ENCODE measurements at places on chromosomes 1 and 21.

GRCh38 chr1:69376408-69376807 lies 191.3 kb upstream of the LRRC7 start:
- DNase-seq, result no peak

GRCh38 chr1:178254433-178254832 lies 160.5 kb downstream of the RASAL2 start:
- DNase-seq, result no peak

DNA sequence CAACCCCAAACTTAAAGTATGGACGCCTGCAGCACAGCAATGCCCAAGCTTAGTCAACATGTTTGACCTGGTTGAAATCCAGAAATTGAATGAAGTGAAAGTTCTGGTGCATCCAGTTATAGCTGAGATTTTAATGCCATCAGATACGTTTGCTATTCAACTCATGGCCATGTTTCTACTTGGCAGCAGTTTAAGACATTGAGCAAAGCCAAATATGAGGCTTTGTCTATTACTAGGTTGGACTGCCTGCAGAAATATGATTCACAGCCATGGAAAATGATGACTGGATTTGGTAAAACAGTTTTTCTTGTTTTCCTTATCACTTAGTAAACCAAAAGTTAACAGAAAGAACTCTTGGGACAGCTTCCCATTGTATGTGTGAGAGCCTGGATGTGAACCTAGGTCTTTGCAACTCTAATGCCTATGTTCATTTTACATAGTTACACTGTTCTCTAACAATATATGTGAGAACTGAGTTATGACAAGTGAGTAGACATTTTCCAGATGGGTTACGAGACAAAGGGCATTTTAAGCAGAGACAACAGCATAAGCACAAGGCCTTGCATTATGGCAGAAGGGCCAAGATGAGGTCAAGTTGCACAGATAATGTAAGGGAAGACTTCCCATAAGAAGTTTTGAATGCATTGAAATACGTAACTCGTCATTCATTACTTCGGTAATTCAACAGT lies 32.4 kb upstream of the MYSM1 start:
- DNase-seq, result no peak

GRCh38 chr1:186578325-186579016 lies 101.8 kb downstream of the PTGS2 start:
- no peak for DNase-seq

- DNase-seq, result no peak
Measured at GRCh38 chr1:110727246-110727645, 52.5 kb upstream of the KCNA3 start.

- no peak for DNase-seq
Measured at GRCh38 chr1:245188403-245188802, 33.6 kb downstream of the KIF26B start.

DNA sequence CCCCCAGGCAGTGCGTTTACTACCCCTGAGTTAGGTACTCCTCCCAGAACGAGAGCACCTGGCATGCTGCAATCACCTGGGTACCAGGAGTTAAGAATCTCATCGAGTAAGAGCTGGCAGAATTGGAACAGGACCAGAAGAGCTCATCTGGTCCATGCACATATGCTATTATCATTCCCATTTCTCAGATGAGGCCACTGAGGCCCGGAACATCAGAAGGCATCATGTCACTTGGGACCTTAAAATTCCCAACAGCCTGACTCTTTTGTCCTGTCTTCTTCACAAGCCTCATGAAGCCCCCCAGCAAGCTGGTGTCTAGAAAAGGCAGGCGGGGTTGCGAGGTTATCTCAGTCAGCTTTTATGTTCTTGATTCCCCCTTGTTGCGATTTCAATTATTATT lies 13.9 kb upstream of the IFFO2 start:
- DNase-seq, result peak; percentile 40

DNA sequence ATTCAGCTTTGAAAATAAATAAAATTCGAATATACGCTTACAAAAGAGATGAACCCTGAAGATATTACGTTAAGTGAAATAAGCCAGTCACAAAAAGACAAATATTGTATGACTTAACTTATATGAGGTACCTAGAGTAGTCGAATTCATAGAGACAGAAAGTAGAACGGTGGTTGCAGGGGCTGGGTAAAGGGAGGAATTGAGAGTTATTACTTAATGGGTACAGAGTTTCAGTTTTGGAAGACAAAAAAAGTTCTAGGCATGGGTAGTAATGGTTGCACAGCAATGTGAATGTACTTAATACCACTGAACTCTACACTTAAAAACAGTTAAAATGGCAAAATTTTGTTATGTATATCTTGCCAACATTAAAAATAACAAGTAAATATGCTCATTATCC lies 48.6 kb upstream of the ZNHIT6 start:
- DNase-seq, result no peak

GRCh38 chr1:206577626-206578025 lies 34.6 kb downstream of the EIF2D start:
- DNase-seq, result no peak

- no peak for DNase-seq
Measured at GRCh38 chr1:206555473-206555935, 48.2 kb downstream of the RASSF5 start.

DNA sequence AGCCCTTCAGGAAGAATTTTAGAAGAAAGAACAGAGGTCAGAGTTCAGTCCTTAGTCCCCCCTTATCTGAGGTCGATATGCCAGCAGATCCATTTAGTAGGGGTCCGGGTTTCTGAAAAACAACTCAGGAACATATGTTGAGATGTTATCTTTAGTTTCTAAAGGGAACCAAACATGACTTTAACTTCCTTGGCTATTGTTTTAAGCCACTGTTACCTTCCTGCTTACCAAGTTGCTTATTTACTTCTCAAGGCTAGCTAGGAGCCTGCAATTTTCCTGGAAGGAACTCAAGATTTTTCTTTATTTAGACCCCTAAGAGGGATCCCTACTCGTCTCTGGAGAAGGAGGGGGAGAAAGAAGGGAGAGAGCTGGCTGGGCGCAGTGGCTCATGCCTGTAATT lies 54.3 kb downstream of the KCNC4 start:
- DNase-seq, result no peak

DNA sequence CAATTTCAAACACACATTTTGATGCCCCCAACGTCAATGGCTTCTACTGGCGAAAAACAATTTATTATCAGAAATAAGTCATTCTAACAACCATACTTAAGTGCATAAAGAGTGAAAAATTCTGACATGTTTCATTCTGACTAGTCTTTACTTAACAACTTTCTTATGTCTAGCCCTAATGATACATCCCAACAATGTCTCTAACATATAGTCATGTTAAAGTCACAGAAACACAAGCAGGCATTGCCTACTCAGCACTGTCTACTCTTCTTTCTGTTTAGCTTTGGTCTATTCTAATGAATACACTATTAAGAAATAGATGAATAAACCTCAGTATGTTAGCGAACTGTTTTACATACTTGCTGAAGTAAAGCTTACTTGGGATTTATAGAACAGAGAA lies 105.8 kb upstream of the DUSP10 start:
- no peak for DNase-seq

DNA sequence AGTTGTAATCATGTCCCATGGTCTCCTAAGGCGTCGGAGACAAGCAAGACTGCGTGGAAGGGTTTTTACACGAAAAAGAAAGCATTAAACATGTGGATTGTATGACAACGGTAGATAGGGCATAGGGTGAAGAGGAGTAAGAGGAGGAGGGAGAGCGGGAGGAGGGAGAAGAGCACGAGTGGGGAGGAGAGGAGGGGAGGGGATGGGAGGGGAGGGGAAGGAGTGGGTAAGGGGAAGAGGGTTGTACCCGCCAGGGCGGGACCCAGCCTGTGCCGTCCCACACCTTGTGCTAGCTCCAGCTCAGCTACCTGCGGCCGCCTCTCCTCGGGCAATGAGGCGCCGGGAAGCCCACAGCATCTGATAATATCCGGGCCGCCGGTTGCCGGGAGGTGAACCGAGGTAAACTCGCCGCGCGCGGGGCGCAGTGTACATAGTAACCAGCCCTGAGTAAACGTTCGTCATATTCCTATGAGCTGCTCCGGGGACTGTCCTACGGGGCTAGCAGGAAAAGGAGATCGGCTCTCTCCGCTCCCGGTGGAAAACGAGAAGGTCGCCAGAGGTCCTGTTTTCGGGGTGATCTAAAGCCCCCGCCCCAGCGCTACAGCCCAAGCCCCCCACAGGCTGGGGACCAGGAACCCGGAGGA lies 449 bp upstream of the RCAN3 start:
- DNase-seq, result peak; percentile 86

DNA sequence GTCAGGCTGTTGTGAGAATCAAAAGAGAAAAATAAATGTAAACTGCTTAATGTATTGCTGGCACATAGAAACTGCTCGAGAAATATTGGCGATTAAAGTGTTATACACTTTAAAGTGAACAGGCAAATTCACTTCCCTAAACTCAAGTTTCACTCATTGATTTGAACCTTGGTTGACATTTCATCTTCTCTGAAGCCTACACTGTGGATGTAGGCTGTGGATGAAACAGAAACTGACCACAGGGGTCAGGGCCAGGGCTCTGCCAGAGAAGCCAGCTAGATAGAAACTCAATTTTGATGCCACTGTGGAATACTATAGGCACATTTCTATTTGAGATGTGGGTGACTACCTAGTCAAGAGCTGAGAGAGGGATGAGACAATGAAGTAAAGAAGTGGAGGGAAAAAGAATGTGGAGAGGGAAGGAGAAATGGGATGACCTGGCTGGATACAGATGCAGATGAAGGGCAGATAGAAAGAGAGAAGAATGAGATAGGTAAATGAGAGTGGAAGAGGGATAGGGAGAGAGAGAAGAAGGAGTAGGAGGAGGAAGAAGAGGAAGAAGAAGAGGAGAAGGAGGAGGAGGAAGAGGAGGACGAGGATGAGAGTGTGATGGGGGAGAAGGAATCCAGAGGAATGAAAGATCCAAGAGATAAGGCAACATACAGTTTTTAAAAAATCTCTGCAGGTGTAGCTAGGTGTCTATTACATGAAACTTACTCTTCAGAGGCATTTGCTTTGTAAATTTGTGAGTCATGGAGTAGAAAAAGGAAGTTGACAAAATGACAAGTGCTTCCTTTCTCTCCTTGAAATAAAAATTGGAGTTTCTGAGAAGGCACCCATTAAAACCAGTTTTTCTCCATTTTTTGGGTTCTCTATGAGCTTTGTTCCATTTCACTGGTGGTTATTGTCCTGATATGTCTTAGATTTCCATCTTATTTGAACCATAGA lies 17.4 kb upstream of the CD1D start:
- DNase-seq, result no peak

- no peak for DNase-seq
Measured at GRCh38 chr1:224816062-224816461, 113.4 kb upstream of the DNAH14 start.

DNA sequence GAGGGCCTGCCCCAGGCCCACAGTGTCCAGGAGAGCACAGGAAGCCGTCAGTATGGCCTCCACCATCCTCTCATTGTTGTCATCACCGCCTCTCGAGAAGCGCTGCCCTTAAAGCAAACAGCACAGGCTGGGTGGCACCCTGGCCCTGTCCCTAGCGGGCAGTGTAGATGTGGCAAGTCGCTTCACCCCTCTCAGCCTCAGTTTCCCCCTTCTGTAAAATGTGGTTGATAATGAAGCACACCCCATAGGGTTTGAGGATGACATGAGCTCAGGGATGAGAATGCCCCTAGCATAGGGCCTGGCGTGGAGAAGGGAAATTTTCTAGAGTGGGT lies 13.4 kb downstream of the PLA2G2F start:
- DNase-seq, result no peak

- peak; percentile 65 for DNase-seq
Measured at GRCh38 chr21:45544449-45545235, 2.4 kb upstream of the SLC19A1 start.

DNA sequence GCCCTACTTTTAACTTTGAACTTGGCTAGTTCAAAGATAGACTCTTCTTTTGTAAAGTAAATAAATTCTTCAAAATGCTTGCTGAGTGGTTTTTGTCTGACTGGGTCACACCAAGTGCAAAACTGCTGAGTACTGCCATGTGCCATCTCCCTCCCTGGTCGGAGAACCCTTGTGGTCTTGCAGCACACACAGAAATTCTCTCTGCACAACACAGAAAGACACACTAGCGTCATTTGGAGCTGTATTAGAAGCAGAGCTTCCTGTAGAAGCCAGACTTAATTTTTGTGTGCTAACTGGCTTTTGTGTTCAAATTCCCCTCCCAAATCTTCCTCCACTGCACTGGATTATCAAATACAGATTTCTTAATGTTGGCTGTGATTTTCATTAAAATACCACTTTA lies 2.5 kb downstream of the PSMB4 start:
- DNase-seq, result no peak

GRCh38 chr21:32958288-32959002 lies 67.3 kb upstream of the OLIG2 start:
- no peak for DNase-seq

DNA sequence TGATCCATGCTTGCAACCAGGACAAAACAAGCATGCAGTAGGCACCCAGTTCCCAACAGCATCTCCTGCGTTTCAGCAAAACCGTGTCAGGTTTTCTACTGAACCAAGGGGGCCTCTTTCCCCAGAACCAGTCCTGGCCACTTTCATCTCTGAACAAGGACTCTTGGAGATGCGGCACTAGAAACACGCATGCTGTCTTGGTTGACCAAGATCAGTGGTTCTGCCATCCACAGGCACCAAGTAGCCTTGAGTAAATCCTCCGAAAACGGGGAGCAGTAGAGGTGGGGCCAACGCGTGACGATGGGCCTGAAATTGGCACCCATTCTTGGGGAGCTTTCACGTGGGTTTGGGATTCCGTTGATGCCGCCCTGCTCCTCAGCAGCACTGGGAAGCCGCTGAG lies 62.5 kb upstream of the AJAP1 start:
- DNase-seq, result no peak

DNA sequence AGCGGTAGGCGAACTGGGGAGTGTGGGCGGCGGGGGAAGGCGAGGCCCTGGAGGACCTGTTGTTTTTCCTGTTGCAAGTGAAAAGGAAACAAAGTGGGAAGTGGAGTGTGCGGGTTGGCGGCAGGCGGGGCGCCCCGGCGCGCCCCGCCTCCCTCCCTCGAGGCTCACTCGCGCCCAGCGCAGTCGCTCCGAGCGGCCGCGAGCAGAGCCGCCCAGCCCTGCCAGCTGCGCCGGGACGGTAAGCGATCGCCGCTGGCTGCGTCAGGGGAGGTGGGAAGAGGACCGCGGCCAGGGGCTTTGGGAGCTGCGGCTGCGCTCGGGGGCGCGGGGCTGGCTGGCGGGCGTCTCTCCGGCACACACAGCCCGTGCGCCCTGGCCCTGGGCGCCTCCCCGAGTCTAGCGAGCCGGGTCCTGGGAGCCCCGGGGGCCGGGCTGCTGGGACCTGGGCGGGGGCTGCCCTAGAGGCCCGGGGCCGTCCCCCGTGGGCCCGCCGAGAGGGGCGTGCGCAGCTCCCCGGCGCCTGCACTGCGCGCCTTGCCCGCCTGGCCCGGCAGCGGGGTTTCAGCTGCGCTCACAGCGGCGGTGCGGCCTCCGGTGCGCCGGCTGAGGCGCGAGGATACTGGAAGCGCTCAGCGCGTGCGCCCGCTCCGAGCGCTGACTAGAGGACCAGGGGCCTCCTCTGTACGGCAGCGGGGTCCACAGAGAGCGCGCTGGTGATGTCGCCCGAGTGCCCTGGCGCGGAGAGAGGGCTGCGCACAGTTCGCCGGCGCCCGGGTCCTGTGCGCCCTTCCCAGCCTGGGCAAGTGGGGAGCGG lies at the start of gene PIK3CD:
Gene PIK3CD, plus strand, starts transcription at position 167 of the 814 bp plus-strand sequence. CDS start 58,725 bp downstream, outside the sequence.
- no peak for DNase-seq

DNA sequence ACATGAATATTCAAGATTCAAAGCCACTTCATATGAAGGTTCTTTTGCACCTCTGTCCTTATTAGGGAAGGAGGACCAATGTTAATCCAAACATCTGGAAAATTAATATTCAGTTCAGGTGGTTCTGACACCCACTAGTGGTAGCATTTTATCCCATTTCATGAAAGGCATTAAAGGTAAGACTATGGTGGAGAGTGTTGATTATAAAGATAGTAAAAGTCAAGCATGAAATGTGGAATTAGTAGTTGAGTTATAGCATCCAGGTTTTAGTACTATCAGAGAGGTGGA lies 17.5 kb upstream of the YTHDF2 start:
- no peak for DNase-seq
